RPMI7951 (cell line): ENCODE measurements at places on chromosomes 12 and 14. TPM values are rescaled to one million over a fixed set of nuclear protein-coding genes. Genes with fewer than 3 reads are reported as not detected.

The SIX6 gene
- total RNA-seq = not detected in 2 replicates

GRCh38 chr14:76133103-76133502 is 18.6 kb upstream of the GPATCH2L start:
- peak; percentile 35 for DNase-seq

DNA sequence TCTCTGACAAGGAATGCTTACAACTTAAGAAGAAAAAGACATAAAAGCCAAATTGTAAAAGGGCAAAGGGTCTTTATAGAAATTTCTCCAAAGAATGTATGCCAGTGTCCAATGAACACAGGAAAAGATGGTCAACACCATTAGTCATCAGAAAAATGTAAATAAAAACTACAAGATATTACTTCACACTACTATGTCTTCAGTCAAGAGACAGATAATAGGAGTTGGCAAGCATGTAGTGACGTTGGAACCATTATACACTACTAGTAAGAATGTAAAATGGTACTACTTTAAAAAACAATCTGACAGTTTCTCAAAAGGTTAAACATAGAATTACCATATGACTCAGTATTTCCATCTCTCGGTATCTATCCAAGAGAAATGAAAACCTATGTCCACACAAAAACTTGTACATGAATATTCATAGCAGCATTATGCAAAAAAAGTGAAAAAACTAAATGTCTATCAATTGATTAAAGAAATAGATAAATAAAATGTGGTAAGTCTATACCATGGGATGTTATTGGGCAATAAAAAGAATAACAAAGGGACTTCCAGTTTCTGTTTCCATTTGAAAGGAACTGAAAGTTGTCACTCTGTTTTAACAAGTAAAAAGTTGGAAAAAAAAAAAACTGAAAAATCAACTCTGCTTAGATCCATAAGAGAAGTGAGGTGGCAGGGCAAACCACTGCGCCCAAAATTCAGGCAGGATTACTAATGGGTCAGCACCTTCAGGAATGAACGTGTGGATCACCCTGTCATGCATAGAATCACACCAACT is 69.8 kb downstream of the ALG10B start:
- DNase-seq = peak; percentile 3

DNA sequence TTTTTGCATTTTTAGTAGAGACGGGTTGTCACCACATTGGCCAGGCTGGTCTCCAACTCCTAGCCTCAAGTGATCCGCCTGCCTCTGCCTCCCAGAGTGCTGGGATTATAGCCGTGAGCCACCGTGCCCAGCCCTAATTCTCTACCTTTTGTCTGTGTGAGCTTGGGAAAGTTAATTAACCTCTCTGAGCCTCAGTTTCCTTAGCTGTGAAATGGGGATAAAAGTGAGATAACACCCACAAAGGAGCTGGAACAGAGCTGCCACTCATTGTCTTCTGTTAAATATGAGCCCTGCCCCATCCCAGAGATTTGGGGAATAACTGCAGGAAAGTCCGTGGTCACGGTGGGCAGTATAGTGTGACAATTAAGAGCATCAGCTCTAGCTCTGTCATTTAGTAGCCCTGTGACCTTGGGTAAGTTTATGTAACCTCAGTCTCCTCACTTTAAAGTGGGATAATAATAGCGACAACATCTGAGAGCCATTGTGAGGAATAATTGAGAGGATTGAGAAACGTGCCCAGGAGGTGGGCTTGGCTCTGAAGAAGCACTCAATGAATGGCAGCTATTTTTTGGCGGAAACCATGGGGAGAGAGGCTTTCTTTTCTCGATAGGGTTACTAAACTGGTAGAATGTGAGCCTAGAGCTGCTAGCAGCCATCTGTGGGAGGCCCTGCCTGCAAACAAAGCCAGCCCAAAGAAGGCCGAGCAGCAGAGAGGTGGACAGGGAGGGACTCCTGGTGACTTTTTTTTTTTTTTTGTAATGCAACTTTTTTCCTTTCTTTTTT is 60.8 kb upstream of the MED13L start:
- DNase-seq = no peak

DNA sequence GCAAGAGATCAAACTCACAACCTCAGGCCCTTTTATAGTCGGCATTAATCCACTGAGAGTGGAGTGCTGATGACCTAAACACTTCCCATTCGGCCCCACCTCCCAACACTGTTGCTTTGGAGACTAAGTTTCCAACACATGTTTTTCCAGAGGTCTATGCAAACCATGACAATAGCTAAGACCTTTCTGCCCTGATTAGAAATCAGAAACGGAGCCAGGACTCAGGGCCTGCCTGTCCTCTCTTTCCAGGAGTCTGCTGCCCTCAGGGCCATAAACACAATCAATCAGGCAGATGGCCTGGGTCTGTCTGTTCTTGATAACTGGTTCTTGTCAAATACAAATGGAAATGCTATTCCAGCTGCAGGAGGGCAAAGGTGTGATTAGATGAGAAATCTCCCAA is 97.2 kb upstream of the PSMC1 start:
- no peak for DNase-seq

DNA sequence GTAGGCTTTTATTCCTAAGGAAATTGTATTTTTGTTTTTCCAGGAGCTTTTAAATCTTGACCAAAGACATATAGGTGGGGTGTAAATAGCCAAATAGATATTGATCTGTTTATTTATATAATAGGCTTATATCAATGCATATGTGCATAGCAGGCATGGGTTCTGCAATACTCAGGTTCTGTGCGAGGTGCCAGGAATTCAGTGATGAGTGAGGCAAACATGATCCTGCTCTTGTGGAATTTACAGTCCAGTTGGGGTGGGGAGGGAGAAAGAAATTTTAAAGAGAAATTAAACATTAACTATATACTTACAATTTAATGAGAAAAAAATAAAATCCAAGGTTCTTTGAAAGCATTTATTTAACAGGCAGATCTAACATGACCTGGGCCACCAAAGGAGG is 160.3 kb upstream of the HIF1A start:
- no peak for DNase-seq

GRCh38 chr12:112466011-112466422 is 47.3 kb downstream of the PTPN11 start:
- no peak for DNase-seq

The SDS gene
- total RNA-seq = not detected in 2 replicates

- DNase-seq = no peak
These were observed 530 bp downstream of the ARL1 start for GRCh38 chr12:101407049-101407435.

GRCh38 chr12:78721906-78722305 is 142.7 kb upstream of the SYT1 start:
- DNase-seq = no peak

DNA sequence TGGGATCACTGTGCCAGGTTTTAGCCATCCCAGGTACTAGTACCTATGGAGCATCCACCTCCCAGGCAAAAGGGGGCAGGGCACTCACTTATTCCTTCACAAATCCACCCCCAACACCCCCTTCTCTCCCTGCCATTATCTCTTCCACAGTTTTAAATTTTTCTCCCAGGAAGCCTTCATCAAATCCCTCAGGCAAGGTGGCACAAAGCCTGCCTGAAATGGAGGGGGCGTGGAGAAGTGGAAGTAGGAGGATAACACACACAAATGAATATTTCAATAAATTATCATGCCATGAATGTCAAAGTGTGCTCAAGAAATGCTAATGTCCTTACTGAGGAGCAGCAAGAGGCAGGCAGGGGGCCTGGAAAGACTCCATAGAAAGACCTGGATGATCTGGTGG is 4.7 kb upstream of the CHST11 start:
- DNase-seq = no peak

DNA sequence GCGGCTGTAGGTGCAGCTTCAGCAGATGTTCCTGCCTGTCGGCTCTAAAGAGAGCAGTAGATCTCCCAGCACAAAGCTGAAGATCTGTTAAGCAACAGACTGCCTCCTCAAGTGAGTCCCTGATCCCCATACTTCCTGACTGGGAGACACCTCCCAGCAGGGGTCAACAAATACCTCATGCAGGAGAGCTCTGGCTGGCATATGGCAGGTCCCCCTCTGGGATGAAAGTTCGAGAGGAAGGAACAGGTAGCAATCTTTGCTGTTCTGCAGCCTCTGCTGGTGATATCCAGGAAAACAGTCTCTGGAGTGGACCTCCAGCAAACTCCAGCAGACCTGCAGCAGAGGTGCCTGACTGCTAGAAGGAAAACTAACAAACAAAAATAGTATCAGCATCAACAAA is 337.1 kb upstream of the USP15 start:
- DNase-seq = no peak

DNA sequence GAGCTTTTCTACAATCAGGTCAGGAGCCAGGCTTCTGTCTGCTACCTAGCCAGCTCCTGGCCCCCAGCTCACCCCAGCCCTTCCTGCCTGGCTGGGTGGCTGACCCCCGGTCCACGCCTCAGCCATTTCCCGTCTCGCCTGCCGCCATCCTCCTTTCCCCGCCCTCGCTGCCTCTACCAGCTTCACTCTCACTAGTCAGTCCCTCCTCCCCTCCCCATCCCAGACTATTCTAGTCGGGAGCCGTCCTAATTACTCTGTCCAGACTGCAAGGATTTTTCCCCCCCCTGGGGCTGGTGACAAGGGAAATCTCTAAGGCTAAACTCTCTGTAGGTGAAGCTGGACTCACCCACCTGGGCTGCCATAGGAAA is 825 bp downstream of the DHH start:
- no peak for DNase-seq

GRCh38 chr12:70448371-70448770 is 82.3 kb downstream of the KCNMB4 start:
- DNase-seq = peak; percentile 64

GRCh38 chr12:54991991-54992375 is 7.4 kb upstream of the TESPA1 start:
- no peak for DNase-seq
